ENCODE measurements at places on chromosomes 2 and 18.

DNA sequence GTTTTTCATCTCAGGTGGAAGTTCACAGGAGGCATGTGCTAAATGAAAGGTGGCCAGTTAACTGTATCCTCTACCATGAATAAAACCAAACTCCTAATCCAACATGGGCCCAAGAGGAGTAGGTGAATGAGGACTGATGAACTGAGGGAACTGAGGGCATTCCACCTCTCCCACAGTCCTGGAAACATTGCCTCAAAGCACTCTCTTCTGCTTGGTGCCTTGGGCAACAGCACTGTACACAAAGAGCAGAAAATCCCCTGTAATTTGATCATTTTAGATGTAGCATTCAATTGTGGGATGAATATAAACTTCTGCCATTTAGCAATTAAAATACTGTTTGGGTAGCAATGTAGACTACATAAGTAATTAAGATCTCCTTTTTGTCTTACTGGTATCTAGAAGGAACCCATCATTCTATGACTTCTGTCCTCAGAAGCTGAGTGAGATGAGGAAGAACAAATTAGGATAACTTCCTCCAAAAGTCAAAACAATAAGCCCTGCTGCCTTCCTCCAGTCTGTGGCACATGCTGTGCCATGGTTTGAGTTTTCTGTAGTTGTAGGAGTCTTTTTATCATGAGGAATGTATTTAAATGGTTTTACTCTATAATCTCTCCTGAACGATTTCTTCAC is 86.7 kb upstream of the ZEB2 start:
- DNase-seq: no peak

GRCh38 chr2:67487993-67488392 is 90.9 kb downstream of the ETAA1 start:
- no peak for DNase-seq

DNA sequence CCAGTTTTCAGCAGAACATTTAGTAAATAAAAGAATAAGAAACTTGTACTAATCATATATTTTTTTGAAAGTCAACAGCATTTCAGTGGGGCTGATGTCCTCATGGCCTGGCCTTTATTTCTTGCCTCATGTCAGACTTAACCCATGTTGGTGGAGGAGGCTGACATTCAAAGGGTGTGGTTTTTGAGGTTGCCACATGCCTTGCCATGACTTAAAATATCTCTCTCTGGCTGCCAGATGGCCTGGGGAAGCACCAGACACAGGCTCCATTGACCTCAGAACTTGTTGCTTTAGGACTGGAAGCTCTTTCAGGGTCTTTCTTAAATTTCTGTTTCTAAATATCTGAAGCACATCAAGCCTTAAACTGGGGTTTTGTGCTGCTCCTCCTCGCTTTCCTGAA is 32.5 kb upstream of the CD28 start:
- DNase-seq: peak; percentile 77

DNA sequence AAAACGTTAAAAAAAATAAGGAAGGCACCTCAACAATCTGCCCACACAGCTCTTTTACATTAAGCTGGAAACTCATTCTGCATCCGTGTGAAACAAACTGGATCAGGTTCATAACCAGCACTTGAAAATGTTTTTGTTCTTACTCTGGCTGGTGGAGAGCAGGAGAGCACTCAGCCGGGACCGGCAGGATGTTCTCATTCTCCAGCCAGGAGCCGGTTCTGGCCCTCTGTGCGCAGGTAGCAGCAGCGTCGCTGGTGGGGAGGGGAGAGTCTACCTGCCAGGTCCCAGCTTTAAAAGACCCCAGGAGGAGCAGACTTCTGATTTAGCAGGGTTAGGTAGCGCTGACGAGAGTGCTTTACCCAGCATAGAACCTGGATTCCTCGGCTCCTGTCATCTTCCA is 834.9 kb upstream of the SALL3 start:
- no peak for DNase-seq

GRCh38 chr2:86821306-86821705 is 30.6 kb upstream of the CD8A start:
- no peak for DNase-seq

GRCh38 chr2:58398406-58398805 is 157.3 kb upstream of the FANCL start:
- DNase-seq: no peak

DNA sequence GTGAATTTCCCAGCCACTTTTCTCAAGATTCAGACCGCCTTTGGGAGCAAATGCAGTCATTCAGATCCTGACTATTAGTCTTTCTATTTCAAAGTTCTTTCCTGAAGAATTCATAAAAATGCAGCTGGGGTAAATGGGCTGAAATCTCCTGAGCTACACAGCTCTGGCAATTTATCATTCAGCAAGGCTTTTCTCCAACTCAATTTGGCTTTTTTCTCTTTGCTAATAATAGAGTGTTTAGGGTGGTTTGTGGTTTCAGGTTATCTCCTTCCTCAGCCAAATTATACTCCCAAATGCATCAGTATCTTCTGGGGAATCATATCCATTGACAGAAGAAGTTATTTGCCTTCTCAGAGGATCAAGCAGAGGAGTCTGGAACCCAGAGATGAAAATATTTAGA is 282.4 kb upstream of the SLC14A2 start:
- no peak for DNase-seq

- DNase-seq: no peak
These were observed 73.0 kb upstream of the KCTD1 start for GRCh38 chr18:26621161-26622026.

GRCh38 chr2:213288913-213289700 is 4.8 kb downstream of the SPAG16 start:
- no peak for DNase-seq
